Neural progenitor cell (in vitro differentiated cells): ENCODE measurements at places on chromosomes 3 and 15.
A peak's percentile ranks its signal among the peaks of the same experiment; 100 is the strongest.

DNA sequence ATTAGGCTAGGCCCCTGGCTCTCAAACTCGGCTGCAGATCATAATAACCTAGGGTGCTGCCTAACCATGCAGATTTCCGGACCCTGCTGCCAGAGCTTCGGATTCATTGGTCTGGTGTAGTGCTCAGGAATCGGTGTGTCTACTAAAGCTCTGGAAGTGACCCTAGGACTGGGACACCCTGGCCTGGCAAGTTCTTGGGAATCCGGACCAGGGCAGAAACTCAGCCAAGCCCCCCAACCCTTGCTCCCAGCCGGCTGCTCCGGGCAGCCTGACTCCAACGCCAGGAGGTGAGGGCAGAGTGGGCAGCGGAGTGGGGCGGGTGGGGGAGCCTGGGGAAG is 23.0 kb downstream of the IGDCC3 start:
- H3K27me3 ChIP-seq, result peaks cover 46% of the 10 kb centered on the region
- H3K4me1 ChIP-seq, result peaks cover 33% of the 10 kb centered on the region
- peaks cover 8% of the 10 kb centered on the region for H3K36me3 ChIP-seq

DNA sequence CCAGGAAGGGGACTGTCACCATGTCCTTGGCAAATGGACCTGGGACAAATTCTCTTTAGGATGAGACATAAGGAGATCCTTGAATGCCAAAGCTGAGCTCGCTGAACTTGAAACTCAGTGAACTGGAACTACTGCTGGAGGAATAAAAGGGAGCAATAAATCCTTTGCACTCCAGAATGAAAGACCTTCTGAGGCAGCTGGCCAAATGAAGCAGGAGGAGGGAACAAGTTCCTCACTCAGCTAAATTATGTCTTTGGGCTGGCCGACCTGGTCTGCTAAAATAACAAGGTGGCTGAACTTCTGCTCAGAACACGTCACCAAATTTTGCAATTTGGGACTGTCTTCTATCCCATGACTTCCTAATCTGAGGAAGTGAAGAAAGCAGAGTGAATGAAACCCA is 314.7 kb downstream of the LPP start:
- no peaks in the 10 kb centered on the region for H3K27me3 ChIP-seq
- H3K27ac ChIP-seq, result no peak overlapping the region
- H3K4me1 ChIP-seq, result peaks cover 6% of the 10 kb centered on the region
- H3K36me3 ChIP-seq, result no peaks in the 10 kb centered on the region

- H3K4me3 ChIP-seq, result no peak overlapping the region
- no peak for DNase-seq
- H3K27ac ChIP-seq, result no peak overlapping the region
- no peaks in the 10 kb centered on the region for H3K4me1 ChIP-seq
- H3K36me3 ChIP-seq, result no peaks in the 10 kb centered on the region
Measured at GRCh38 chr3:80278056-80278455, 510.3 kb upstream of the ROBO1 start.

- no peak overlapping the region for H3K27ac ChIP-seq
- H3K27me3 ChIP-seq, result no peaks in the 10 kb centered on the region
- no peak for DNase-seq
- no peak overlapping the region for H3K4me3 ChIP-seq
- no peaks in the 10 kb centered on the region for H3K4me1 ChIP-seq
Measured at GRCh38 chr15:65470866-65471265, 46.6 kb downstream of the DPP8 start.

- no peak for DNase-seq
- peak overlapping the region; percentile 20 for H3K4me3 ChIP-seq
- H3K27ac ChIP-seq, result no peak overlapping the region
Measured at GRCh38 chr3:147356145-147356908, 50.0 kb downstream of the ZIC4 start.

DNA sequence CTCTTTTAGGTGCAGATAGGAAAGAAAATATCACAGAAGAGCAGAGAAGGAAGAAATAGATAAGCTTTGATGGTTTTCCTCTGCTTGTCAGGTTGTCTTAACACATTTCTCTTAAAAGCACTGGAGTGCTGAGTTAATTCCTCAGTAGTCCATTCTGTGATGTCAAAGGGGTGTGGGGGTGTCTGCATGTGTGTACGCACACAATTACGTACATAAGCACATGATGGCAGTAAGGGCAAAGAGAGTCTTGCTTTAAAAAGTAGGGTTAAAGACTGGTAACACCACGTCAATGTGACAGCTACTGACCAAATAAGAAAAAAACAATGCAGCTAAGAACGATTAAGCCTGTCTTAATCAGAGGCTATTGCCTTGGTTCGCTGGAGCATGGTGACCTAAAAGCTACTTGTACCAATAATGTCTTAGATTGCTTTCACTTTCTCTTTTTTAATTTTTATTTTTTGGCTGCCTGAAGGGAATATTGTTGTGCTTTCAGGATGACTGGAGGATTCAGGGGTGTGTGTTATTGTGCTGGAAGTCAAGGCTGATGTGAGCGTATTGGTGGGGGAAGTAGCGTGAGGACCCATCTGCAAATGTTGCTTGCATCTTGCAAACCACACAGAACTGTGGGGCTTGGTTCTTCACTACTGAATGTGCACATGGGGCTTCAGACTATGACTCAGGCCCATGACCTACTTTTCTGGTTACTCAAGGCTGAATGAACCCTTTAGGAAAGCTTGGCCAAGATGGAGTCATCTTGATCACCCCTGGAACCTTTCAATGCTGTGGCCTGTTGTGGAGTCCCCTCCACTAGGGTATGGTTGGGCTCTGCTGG is 417.8 kb upstream of the TPM1 start:
- no peaks in the 10 kb centered on the region for H3K27me3 ChIP-seq
- peak; percentile 29 for DNase-seq
- no peak overlapping the region for H3K27ac ChIP-seq

DNA sequence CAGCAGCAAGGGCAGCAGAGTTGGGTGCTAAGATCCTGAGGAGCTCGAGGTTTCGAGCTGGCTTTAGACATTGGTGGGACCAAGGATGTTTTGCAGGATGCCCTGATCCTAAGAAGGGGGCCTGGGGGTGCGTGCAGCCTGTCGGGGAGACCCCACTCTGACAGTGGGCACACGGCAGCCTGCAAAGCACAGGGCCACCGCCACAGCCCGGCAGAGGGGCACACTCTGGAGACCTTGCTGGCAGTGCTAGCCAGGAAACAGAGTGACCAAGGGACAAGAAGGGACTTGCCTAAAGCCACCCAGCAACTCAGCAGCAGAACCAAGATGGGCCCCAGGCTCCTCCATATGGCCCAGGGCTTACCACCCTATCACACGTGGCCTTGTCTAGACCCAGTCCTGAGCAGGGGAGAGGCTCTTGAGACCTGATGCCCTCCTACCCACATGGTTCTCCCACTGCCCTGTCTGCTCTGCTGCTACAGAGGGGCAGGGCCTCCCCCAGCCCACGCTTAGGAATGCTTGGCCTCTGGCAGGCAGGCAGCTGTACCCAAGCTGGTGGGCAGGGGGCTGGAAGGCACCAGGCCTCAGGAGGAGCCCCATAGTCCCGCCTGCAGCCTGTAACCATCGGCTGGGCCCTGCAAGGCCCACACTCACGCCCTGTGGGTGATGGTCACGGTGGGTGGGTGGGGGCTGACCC is 18.8 kb downstream of the SEC61A1 start:
- H3K27me3 ChIP-seq, result peaks cover 5% of the 10 kb centered on the region
- no peak overlapping the region for H3K4me3 ChIP-seq
- H3K36me3 ChIP-seq, result no peaks in the 10 kb centered on the region
- no peak for DNase-seq

- no peak overlapping the region for H3K27ac ChIP-seq
- H3K4me1 ChIP-seq, result peaks cover 8% of the 10 kb centered on the region
- no peak overlapping the region for H3K4me3 ChIP-seq
- no peaks in the 10 kb centered on the region for H3K36me3 ChIP-seq
- no peak for DNase-seq
Measured at GRCh38 chr3:186366206-186366605, 4.2 kb upstream of the DGKG start.

DNA sequence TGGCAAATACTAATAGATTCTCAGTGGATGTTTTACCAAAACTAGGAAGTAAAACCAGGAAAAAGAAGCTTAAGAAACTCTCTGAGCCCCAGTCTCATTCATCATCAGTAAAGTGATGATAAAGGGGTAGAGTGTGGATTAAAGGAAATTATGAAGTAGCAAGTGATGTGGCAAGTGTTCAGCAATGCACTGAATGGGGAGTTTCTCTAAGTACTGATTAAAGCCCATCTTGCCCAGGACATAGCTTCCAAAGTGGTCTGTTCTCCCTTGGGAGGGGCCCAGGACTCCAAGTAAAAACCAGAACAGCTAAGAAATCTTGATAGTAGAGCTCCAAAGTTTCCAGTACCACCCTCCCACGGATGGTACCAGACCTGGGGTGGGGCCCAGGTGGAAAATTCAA is 137.3 kb downstream of the WNT5A start:
- DNase-seq, result no peak
- H3K27me3 ChIP-seq, result no peaks in the 10 kb centered on the region
- no peaks in the 10 kb centered on the region for H3K36me3 ChIP-seq
- peaks cover 3% of the 10 kb centered on the region for H3K4me1 ChIP-seq

DNA sequence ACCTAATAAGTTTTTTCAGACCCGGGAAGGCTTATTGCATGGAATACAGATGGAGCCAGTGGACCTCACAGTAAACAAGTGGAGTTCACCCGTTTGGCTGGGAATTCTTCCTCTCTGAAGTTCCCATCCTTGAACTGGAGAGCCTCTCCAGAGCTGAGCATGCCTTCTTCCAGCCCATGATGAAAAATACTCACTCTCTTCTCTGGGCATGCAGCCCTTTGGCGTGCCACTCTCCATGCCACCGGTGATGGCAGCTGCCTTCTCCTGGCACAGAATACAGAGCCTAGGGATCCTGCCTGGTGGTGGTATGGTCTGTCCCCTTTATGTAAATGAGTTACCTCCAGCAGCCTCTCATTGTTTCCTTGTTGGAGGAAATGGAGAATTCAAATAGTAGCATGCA is 150.8 kb downstream of the LEKR1 start:
- no peaks in the 10 kb centered on the region for H3K36me3 ChIP-seq
- peaks cover 24% of the 10 kb centered on the region for H3K4me1 ChIP-seq
- H3K27ac ChIP-seq, result no peak overlapping the region
- H3K4me3 ChIP-seq, result no peak overlapping the region
- no peaks in the 10 kb centered on the region for H3K27me3 ChIP-seq

- no peaks in the 10 kb centered on the region for H3K4me1 ChIP-seq
- no peaks in the 10 kb centered on the region for H3K27me3 ChIP-seq
- no peak overlapping the region for H3K4me3 ChIP-seq
- DNase-seq, result no peak
- H3K27ac ChIP-seq, result no peak overlapping the region
Measured at GRCh38 chr3:87045473-87045872, 54.5 kb upstream of the VGLL3 start.

GRCh38 chr3:10356461-10356981 is 35.6 kb upstream of the SEC13 start:
- no peaks in the 10 kb centered on the region for H3K36me3 ChIP-seq
- no peak overlapping the region for H3K27ac ChIP-seq
- no peaks in the 10 kb centered on the region for H3K4me1 ChIP-seq
- no peaks in the 10 kb centered on the region for H3K27me3 ChIP-seq

DNA sequence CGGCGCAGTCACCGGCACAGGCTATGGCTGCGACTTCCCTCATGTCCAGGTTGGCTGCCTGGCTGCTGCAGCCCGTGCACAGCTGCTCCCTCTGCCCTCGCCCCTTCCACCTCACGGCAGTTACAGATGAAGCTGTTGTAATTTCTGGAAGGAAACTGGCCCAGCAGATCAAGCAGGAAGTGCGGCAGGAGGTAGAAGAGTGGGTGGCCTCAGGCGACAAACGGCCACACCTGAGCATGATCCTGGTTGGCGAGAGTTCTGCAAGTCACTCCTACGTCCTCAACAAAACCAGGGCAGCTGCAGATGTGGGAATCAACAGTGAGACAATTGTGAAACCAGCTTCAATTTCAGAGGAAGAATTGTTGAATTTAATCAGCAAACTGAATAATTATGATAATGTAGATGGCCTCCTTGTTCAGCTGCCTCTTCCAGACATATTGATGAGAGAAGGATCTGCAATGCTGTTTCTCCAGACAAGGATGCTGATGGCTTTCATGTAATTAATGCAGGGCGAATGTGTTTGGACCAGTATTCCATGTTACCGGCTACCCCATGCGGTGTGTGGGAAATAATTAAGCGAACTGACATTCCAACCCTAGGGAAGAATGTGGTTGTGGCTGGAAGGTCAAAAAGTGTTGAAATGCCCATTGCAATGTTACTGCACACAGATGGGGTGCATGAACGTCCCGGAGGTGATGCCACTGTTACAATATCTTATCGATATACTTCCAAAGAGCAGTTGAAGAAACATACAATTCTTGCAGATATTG is 13.2 kb upstream of the GNB4 start:
- H3K4me1 ChIP-seq, result peaks cover 9% of the 10 kb centered on the region
- no peak overlapping the region for H3K27ac ChIP-seq
- H3K36me3 ChIP-seq, result no peaks in the 10 kb centered on the region
- no peaks in the 10 kb centered on the region for H3K27me3 ChIP-seq

DNA sequence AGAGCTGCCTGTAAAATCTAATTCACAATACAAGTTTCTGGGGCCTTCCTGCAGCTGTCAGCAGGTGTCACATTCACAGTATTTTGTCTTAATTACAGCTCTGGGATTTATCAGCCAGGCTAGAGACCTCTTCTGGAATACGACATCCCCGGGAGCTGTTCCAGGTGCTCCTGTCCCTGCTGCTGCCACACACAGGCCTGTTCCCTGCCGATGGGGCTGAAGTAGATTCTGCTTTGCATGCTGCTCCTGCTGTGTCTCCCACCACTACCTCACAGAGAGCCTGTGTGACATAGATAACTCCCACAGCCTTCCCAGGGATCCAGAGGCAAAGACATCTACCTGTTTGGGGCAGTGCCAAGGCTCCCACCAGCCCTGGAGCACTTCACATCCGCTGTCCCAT is 20.4 kb downstream of the COLQ start:
- H3K36me3 ChIP-seq, result no peaks in the 10 kb centered on the region
- H3K27ac ChIP-seq, result no peak overlapping the region
- DNase-seq, result no peak
- H3K4me1 ChIP-seq, result peaks cover 3% of the 10 kb centered on the region
- H3K4me3 ChIP-seq, result no peak overlapping the region

GRCh38 chr3:171178714-171179113 is 152.2 kb upstream of the SLC2A2 start:
- no peak for DNase-seq
- H3K27me3 ChIP-seq, result no peaks in the 10 kb centered on the region
- H3K4me3 ChIP-seq, result no peak overlapping the region
- H3K27ac ChIP-seq, result no peak overlapping the region
- H3K36me3 ChIP-seq, result no peaks in the 10 kb centered on the region
- peaks cover 16% of the 10 kb centered on the region for H3K4me1 ChIP-seq

DNA sequence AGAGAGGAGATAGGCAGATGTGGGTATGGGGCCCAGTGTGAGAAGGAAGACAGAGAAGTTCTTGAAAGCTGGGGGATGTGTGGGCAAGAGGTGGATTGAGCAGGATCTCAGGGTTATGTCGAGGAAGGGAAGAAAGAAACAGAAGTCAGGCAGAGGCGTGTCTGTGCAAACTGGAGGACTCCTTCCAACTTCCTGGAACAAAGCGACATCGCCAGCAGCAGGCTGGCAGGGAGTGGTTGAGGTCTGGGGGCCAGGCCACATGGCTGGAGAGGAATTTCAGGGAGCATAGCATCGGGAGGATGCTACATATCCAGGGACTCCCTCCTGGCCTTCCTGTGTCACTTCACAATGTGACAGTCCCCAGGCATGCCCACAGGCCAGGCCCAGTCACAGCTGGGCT is 42.9 kb upstream of the MYZAP start:
- peaks cover 20% of the 10 kb centered on the region for H3K4me1 ChIP-seq
- H3K36me3 ChIP-seq, result no peaks in the 10 kb centered on the region
- H3K27me3 ChIP-seq, result no peaks in the 10 kb centered on the region

GRCh38 chr3:72145506-72146380 is 360.8 kb upstream of the PROK2 start:
- peak; percentile 25 for DNase-seq
- no peak overlapping the region for H3K4me3 ChIP-seq
- H3K27ac ChIP-seq, result no peak overlapping the region
- H3K36me3 ChIP-seq, result no peaks in the 10 kb centered on the region
- H3K4me1 ChIP-seq, result no peaks in the 10 kb centered on the region
